ENCODE measurements at places on chromosomes 3 and 15. TPM values are rescaled to one million over a fixed set of nuclear protein-coding genes. Genes with fewer than 3 reads are reported as not detected.

USP13 gene
- 4.3 TPM for total RNA-seq

DNA sequence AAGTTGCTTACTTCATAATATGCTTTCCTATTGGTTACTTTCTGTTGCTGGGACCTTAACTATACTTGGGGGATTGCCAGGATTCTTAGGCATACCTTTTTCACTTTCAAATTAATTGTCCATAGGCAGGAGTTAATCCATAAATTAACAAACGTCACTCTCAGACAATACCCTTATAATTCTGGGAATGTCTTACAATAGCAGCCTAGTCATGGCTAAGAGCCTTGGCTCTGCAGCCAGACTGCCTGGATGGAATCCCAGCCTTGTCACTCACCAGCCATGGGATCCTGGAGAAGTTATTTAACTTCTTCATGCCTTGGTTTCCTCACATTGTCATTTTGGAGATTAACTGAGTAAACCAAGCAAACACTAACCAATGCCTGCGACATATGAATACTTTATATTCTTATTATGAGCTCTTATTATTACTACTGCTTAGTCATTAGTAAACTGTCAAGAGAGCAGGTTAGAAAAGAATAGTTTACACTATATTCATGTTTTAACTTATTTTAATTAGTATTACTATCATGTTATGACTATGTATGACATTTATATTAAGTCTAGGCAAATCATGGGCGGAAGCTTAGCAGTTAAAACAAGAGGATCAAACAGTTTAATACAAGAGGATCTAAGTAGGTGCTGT lies 29.0 kb downstream of the GYG1 start:
- H3K4me1 ChIP-seq, result no peaks in the 10 kb centered on the region
- peaks cover 5% of the 10 kb centered on the region for H3K36me3 ChIP-seq
- H3K27ac ChIP-seq, result no peak overlapping the region
- no peaks in the 10 kb centered on the region for H3K27me3 ChIP-seq
- DNase-seq, result no peak
- H3K4me3 ChIP-seq, result no peak overlapping the region

DNA sequence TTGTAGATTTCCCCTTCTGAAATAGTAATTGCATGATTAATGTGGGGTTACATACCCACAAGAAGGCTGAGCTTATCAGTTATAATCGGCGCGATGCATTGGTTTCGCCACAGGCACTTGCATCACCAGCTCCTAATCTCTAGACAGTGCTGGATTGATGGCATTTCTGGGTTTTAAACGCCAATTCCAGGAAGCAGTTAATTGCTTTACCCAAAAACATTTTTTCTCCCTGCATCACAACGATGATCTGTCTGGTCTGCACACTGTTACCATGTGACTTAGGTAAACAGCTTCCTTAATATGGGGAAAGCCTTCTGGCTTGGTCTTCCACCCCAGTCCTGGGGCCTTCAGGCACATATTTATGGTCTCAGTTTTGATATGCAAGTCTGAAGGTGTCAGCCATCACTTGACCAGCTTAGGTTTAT lies 70.0 kb upstream of the HEG1 start:
- H3K27me3 ChIP-seq, result no peaks in the 10 kb centered on the region
- no peak for DNase-seq
- no peaks in the 10 kb centered on the region for H3K36me3 ChIP-seq
- no peaks in the 10 kb centered on the region for H3K4me1 ChIP-seq

GRCh38 chr15:75776065-75776423 lies 63.4 kb upstream of the CSPG4 start:
- no peak overlapping the region for H3K4me3 ChIP-seq
- no peak for DNase-seq
- no peaks in the 10 kb centered on the region for H3K4me1 ChIP-seq
- H3K27me3 ChIP-seq, result no peaks in the 10 kb centered on the region

GRCh38 chr3:143298380-143298779 lies 178.8 kb downstream of the CHST2 start:
- H3K4me1 ChIP-seq, result no peaks in the 10 kb centered on the region
- no peak for DNase-seq
- no peak overlapping the region for H3K4me3 ChIP-seq
- H3K27ac ChIP-seq, result no peak overlapping the region

- no peak overlapping the region for H3K27ac ChIP-seq
- no peaks in the 10 kb centered on the region for H3K27me3 ChIP-seq
These were observed 463.3 kb downstream of the MAGI1 start for GRCh38 chr3:65575376-65575840.

- H3K4me1 ChIP-seq, result no peaks in the 10 kb centered on the region
- H3K4me3 ChIP-seq, result no peak overlapping the region
- DNase-seq, result no peak
- H3K27ac ChIP-seq, result no peak overlapping the region
These were observed 511.9 kb downstream of the PYDC2 start for GRCh38 chr3:191972714-191973398.

CCDC13 gene
- total RNA-seq, result 5.3 TPM

HHLA2 gene
- total RNA-seq, result 192 TPM

DNA sequence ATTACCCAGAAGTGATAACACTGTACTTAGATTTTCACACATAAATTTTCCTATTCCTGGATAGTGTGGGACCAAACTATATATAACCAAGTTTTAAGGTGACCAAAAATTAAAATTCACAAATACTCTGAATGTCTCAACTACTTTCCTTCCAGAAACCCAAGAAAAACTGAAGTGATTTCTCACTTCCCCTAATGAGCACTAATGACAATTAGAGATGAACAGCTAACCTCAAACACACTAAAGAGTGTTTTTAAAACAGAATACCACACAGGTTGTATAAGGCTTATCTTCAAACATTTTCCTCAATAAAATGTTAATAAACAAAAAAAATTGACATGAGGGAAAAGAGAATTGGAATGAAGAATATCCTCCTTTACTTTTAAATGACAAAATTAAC lies 188.2 kb downstream of the ZBTB20 start:
- H3K4me3 ChIP-seq, result no peak overlapping the region
- H3K27ac ChIP-seq, result no peak overlapping the region
- no peaks in the 10 kb centered on the region for H3K36me3 ChIP-seq
- H3K4me1 ChIP-seq, result no peaks in the 10 kb centered on the region

- no peaks in the 10 kb centered on the region for H3K36me3 ChIP-seq
- DNase-seq, result no peak
- no peak overlapping the region for H3K4me3 ChIP-seq
- H3K27me3 ChIP-seq, result no peaks in the 10 kb centered on the region
- no peak overlapping the region for H3K27ac ChIP-seq
- no peaks in the 10 kb centered on the region for H3K4me1 ChIP-seq
These were observed 19.1 kb downstream of the KLHL6 start for GRCh38 chr3:183536238-183536880.

DNA sequence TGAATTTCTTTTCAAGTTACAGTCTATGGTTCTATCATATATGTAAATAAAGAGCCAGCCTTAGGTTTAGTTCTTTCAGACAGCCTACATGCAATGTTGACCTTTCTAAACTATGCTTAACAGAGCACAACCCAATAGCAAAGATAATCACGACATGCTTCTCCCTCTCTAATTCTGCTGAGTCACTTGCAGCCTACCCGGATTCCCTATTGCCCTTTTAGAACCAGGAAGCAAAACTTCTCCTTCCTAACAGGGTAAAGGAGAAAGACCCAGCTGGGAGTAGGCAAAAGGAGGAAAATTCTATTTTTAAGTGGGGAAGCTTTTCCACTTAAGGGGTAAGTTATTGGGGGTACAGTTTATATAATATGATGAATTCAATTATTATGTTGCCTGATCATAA lies 79.3 kb downstream of the SLC7A14 start:
- H3K4me3 ChIP-seq, result no peak overlapping the region
- H3K27ac ChIP-seq, result no peak overlapping the region
- no peaks in the 10 kb centered on the region for H3K36me3 ChIP-seq
- no peaks in the 10 kb centered on the region for H3K4me1 ChIP-seq

GRCh38 chr3:23923786-23924185 lies 6.9 kb downstream of the RPL15 start:
- peaks cover 2% of the 10 kb centered on the region for H3K4me1 ChIP-seq
- no peaks in the 10 kb centered on the region for H3K27me3 ChIP-seq
- no peak overlapping the region for H3K4me3 ChIP-seq
- H3K27ac ChIP-seq, result no peak overlapping the region

DNA sequence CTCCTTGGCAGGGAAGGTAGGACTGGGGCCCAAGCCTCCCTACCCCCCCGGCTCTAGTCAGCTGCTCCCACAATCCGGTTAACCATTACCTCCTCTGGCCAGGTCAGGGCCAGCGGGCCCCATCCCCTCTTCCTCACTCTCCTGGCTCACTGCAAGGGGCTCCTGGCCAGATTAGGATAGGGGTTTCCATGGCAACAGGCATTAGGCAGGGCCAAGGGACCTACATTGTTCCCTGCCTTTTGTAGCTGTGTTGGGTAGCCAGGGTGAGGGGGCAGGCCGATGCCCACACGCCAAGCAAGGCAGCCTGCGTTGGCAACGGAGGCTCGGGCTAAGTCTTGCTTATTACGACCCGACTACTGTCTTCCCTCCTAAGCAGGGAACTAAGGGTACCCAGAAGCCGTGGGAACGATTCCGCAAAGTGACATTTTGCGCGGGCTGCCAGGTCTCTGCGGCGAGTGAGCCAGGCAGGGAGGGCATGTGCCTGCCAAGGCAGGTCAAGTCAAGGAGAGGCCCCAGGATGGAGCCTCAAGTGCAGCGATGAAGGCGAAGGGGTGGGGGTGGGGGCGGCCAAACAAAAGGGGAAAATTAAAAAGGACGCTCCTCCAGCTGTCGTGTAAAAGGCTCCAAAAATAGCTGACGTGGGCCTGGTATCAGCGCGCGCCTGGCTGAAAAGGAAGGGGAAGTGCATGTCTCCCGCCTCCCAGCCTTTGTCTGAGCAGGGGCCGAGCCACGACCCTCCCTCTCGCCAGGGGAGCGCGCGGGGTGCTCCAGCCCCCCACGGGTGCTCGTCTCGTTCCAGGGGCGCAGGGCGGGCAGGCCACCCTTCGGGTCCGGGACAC lies 919 bp downstream of the IDH2 start:
- no peaks in the 10 kb centered on the region for H3K36me3 ChIP-seq
- H3K27me3 ChIP-seq, result no peaks in the 10 kb centered on the region
- H3K4me1 ChIP-seq, result no peaks in the 10 kb centered on the region
- DNase-seq, result peak; percentile 58
- H3K4me3 ChIP-seq, result peak overlapping the region; percentile 95

KBTBD13 gene
- total RNA-seq, result not detected

- H3K4me1 ChIP-seq, result no peaks in the 10 kb centered on the region
- peaks cover 9% of the 10 kb centered on the region for H3K36me3 ChIP-seq
- H3K27ac ChIP-seq, result no peak overlapping the region
- H3K27me3 ChIP-seq, result no peaks in the 10 kb centered on the region
These were observed 64.1 kb downstream of the NIPA2 start for GRCh38 chr15:22902578-22902977.

DNA sequence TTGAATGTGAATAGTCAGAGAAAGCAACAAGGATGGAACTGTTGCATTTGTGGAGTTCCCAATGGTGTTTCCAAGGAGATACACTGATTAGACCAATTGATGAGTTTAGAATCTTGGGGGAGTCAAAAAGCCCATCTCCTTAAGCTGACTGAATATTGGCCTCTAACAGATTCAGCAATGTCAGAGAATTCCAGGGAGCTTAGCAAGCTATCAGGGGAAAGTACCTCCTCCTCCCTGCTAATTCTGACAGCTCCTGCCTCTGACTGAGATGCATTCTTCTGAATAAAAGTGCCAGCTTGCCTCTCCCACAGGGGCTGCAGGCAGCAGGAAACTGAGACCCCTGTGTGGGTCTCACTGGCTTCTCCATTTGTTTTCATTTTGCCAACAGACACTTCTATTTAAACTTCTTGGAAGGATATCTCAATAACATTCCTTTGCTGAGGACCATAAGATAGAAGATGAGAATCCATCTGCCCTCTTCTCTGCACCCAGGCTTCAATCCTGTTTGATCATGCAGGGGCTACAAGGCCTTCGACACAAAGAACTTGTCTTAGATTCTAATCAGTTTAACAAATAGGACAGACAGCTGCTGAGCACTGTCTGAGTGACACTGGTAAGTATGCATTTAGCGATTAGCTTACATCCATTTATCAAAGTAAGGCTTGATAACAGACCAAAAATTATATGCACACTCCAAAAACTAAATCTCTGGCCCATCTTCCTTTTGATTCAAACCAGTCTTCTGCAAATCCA lies 1080.8 kb downstream of the TUSC7 start:
- no peak for DNase-seq
- no peak overlapping the region for H3K4me3 ChIP-seq
- no peak overlapping the region for H3K27ac ChIP-seq
- H3K36me3 ChIP-seq, result no peaks in the 10 kb centered on the region
- H3K27me3 ChIP-seq, result no peaks in the 10 kb centered on the region

DNA sequence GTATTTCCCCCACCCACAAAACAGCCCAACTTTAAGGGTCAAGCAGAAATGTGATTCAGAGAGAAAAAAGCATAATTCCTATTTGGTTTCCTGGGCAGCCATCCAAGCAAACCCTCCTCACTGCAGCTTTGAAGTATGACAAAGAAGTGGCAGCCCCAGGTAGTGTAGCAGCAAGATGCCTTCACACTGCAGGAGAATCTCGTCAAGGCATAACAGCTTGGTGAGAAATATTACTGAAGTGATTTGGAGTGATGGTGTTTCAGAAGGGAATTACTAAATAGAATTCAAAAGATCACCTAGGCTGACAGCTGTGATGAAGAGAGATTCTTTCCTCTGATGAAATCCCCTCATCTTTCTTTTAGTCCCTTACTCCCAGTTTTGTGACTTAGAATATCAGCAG lies 173.9 kb downstream of the PYDC2 start:
- no peak overlapping the region for H3K4me3 ChIP-seq
- no peaks in the 10 kb centered on the region for H3K36me3 ChIP-seq
- no peak for DNase-seq

DNA sequence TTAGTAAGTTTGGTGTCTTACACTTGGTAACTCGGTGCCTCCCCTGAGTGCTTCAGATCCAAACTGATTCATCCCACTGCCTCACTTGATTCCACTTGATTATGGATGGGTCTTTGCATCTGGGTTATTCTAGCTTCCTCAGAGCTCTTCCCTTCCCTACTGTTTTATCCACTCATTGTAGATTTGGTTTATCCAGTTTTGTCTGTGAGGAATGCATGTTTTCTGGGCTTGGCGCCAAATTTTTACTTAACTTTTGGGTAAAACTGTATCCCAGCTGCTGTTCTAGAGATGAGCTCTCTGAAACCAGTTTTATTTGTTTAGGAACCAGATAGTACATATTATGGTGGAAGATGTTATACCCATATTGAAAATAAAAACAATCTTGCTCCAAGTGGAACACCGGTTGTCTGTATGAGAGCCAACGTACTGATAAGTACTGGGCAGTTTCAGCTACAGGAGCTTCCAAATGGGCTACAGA lies 20.9 kb downstream of the RAD54L2 start:
- no peaks in the 10 kb centered on the region for H3K4me1 ChIP-seq
- no peaks in the 10 kb centered on the region for H3K27me3 ChIP-seq
- no peak for DNase-seq
- H3K27ac ChIP-seq, result no peak overlapping the region
- H3K36me3 ChIP-seq, result no peaks in the 10 kb centered on the region

IGSF10 gene
- 1.5 TPM for total RNA-seq

Measured in colonic mucosa (tissue), 4 donors.